ENCODE measurements at places on chromosomes 5 and 9.

GRCh38 chr5:124574521-124575436 lies 171.7 kb downstream of the ZNF608 start:
- no peak for DNase-seq

- DNase-seq = no peak
These were observed 19.6 kb downstream of the QSOX2 start for GRCh38 chr9:136225748-136226679.

DNA sequence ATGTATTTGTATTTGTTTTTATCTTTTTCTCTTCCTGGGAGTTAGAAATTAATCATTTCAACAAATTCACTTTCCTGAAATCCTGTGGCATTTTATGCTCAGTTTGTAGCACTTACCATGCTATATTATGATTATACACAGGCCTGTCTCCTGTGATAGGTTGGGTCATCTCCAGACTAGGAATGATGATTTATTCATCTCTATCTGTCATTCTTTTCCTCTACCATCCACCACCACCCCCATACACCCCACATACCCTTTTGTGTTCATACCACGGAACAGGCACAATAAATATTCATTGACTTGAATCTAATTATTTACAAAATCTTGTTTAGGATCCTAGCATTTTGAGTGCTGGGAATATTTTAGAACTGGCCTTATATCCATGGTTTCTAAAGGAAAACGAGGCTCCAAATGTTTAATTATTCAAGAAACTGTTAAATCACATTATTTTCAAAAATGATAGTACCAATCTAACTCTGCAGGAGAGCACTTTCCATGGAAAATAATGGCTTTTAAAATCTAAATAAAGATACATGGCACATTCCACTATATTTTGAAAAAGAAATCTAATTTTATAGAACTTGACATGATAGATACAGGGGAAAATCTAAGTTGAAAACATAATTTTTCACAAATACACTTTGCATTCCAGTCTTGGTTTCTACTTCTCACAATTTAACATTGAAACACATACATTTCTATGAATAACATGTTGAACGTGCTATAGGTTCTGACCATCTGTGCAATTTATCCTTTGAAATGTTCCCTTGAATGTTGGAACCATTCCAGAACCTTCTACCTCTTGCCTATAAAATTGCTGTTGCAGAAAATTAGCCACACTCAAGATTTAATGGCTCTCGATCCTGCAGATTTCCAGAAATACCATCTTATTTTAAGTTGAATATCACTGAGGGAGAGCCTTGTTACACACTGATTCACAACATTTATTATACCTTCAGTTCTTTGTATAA lies 89.3 kb downstream of the STARD4 start:
- DNase-seq = no peak

DNA sequence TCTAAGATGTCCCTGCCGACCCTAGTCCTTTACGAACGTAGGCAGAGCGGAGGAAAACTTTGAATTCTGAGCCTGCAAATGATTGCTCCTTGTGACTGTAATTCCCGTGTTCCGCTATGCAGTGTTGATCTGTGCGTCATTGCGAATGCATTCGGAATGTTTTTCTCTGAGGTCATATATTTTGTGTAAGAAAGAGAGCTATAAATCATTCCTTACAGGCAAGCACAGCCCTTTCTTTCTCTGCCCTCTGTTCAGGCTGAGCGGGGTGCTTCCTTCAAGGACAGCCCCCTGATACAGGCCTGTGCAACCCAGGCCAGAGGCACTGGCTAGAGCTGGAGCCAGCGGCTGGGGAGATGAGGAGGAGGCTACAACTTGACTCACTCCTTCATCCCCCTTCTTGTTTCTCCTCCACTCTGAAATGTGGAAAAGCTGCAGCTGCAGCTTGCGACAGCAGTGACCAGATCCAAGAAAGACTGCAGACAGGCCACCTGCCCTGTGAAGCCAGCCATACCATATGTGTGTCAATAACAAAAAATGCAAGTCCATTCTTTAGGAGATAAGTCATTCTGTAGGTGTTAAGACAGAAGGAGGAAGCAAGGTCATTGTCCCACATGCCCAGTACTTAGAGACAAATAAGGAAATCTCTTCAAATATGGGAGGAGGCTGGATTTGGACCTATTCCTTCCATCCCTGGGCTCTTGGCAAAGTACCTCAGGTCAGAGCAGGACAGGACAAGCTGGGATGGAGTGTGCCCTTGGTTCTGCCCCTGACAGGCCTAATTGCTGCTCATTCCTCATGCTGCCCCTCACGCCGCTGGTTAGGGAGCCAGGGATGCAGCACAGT lies 345.7 kb upstream of the WWC1 start:
- DNase-seq = no peak

DNA sequence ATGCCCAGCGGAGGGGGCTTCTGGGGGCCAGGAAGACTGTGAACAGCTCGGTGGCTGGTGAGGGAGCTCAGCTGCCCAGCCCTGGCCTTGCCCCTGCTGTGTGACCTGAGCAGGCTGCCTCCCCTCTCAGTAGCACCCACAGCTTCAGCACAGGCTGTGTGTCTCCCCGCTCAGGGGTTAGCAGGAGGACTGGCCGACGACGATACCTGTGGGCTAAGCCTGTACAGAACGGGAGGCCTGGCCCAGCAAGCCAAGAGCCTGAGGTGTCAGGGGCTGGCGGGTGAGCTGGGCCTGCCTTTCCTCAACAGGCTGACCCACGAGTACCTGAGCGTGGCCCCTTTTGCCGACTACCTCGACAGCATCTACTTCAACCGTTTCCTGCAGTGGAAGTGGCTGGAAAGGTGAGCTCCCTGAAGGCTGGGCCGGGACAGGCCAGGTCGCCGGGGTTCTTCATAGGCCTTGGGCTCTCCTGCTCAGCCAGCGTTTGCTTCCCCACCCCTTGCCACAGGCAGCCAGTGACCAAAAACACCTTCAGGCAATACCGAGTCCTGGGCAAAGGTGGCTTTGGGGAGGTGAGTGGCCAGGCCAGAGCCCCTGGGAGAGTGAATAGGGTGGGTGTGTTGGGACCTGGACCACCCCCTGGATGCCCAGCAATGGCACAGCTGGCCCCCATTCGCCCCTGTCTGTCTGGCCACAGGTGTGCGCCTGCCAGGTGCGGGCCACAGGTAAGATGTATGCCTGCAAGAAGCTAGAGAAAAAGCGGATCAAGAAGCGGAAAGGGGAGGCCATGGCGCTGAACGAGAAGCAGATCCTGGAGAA lies 6.6 kb downstream of the GRK6 start:
- no peak for DNase-seq

GRCh38 chr5:76684756-76685519 lies 31.0 kb upstream of the F2R start:
- no peak for DNase-seq

DNA sequence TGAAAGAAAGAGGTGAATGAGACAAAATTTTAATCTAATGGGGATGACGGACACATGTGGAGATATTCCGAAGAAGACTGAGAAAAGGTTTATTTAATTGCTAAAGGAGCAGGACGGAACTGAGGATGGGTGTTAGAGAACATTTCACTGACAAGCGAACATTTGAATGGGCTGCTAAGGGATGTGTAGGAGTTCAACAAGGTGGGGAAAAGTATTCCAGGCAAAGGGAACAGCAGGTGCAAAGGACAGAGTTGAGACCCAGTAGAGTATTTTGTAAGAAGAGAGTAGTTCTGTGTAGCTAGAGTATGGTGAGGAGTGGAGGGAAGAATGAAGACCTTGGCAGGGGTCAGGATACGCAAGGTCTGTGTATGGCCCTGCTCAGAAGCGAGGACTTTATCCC lies 47.4 kb upstream of the FRRS1L start:
- no peak for DNase-seq

DNA sequence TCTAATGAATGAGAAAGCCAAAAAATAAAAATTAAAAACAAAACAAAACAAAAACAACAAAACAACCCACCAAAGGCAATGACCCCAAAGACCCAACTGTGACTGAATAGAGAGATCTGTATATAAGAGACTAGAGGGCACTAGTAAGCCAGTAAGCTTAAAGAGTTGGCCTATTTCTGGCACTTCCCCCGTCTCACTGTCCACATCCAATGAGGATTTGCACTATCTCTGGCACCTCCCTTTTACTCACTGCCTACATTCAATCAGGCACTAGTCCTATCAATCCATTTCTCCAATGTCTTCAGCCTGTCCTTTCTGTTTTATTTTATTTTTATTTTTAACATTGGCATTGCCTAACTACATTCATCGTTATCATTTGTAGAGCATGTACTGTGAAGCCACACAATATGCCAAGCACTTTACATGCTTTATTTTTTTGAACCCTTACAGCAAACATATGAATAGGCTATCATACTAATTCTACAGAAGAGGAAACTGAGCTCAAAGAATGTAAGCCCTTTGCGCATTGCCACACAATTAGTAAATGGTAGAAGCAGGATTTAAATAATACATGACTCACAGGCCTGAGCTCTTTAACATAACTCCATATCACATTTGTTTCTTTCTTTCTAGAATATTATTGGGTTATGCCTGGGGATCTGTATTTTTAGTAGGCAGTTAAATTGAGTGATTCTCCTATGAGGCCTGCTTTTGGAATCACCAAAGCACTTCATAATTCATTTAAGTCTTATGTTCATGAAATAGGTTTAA lies 70.0 kb downstream of the C6 start:
- DNase-seq = no peak

DNA sequence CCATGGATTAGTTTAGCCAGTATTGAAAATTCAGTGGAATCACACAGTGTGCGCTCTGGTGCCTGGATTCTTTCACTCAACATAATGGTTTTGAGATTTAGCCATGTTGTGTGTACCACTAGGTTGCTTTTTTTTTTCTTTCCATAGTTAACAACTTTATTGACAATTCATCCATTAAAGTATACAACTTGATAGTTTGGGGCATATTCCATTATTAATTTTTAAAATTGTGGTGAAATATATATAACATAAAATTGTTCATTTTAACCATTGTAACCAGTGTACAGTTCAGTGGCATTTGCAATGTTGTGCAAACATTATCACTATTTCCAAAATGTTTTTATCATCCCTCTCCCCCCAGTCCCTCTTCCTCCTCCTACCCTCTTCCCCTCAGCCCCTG lies 35.2 kb downstream of the ANKRD33B start:
- no peak for DNase-seq

- DNase-seq = no peak
These were observed 71.3 kb upstream of the OTULINL start for GRCh38 chr5:14510156-14510734.

DNA sequence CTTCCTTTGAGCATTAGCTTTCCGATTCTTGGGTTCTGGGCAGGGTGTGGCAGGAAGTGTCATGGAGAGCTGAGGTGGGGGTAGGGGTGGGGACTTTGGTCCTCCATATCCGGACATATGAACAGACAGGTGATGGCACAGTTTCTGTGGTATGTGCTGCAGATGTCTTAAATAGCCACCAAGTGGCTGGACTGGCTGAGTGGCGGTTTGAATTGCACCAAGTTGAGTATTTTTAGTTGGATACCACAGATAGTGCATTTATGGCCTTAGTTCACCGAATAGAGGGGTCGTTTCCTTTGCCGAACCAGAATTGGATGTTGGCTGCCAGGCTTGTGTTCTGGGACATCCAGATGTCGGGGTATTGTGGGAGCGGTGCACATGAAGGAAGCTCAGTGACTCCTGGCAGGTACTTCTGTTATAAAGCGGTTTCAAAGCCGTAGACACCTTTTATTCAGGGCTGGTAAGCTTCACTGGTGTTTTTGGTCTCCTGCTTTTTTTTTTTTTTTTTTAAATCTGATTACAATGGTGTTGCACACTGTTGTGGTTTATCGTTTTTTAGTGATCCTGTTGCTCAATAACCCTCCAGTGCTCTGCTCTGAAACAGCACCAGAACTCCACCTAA lies 15.1 kb upstream of the TNFAIP8 start:
- no peak for DNase-seq

DNA sequence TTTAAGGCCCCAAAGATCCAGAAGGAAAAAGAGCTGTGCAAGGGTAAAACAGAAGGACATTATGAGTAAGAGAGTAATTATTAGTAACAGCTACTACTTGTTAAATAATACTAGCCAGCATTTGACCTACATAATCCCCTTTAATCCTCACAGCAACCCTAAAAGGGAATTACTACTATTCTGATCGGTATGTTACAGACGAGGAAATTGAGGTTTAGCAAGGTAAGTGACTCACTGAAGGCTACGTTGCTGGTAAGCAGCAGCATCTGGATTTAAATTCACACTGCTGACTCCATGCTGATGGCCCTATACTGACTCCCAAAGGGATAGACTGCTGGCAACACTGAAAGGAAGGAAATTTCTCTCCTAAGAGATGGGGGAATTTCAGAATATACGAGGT lies 3.7 kb upstream of the FSD1L start:
- DNase-seq = no peak

- no peak for DNase-seq
These were observed 50.7 kb upstream of the ARL15 start for GRCh38 chr5:54360925-54361662.

- no peak for DNase-seq
These were observed 2369.4 kb downstream of the MAT2B start for GRCh38 chr5:165874851-165875250.

- no peak for DNase-seq
These were observed 289.8 kb upstream of the ANKRD55 start for GRCh38 chr5:56522960-56523359.

DNA sequence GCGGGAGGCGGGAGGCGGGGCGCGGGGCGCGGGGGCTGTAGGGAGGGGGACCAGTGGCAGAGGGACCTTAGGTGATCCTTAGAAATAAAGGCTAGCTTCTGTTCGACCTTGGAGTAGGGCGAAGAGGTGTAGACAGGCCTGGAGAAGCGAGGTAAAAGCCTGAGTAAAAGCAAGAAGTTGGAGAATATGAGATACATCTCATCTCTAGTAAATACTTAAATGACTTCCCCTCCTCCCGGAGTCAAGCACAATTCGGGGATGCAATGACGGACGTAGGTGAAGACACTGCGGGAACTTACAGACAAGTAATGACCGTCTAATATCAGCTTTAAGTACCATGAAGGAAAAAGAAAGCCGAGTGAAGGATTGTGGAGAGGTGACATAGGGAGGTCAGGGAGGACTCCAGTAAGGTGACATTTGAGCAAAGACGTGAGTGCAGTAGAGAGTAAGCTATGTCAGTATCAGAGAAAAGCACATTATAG lies 466 bp downstream of the SMC2 start:
- DNase-seq = no peak

DNA sequence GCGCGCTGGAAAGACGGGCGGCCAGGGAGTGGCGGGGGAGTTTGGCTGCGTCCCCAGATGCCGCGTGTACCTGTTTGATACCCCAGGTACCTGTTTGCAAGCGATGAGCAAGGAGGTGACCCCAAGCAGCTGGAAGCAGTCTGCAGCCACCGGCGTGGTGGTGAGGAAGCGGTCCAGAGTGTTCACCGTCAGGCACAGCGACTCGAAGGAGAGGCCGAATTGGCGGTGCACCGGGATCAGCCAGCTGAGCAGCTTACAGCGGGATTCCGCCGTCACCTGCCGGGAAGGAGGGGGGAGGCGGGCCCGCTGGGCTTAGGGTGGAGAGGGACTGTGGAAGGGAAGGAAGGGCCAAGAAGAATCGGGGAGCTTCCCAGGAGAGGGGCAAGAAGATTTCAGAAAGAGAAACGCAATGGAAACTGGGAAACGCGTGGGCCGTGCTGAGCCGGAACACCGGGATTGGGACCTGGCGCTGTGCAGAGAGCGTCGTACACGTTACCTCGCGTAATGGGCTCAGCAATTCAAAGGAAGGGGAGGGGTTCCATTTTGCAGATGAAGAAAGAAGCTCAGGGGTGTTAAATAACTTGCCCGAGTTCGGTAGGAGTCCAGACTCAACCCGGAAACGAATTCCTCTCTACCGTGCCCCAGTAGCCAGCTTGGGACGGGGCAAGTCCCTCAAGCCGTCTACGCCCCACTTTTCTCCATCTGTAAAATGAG lies 980 bp downstream of the CCNO start:
- no peak for DNase-seq

GRCh38 chr5:34854459-34855174 lies 15.7 kb downstream of the TTC23L start:
- DNase-seq = no peak
